BE2C (cell line): ENCODE measurements at places on chromosomes 6 and 20.

GRCh38 chr6:62102387-62102786 lies 183.6 kb downstream of the KHDRBS2 start:
- no peak for DNase-seq

GRCh38 chr6:166861961-166862286 lies 94.4 kb downstream of the RNASET2 start:
- DNase-seq, result no peak

GRCh38 chr6:136822046-136822375 lies 381 bp upstream of the PEX7 start:
- DNase-seq, result no peak

DNA sequence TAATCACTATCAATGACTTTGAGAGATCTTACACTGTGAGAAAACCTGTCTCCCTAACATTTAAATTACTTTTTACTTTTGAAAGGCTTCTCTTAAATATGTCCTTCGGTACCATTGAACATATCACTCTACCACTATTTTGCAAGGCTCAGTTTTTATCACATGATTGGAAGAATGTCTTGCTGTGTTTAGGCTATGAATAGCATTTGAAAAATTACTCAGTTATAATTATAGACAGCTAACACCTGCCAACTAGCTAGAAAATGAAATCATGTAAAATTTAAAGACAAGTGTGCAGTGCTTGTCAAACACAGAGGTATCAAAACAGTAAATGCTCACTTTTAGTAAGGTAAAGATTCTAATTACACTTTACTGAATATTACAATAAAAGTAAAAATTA lies 11.0 kb downstream of the SESN1 start:
- no peak for DNase-seq

DNA sequence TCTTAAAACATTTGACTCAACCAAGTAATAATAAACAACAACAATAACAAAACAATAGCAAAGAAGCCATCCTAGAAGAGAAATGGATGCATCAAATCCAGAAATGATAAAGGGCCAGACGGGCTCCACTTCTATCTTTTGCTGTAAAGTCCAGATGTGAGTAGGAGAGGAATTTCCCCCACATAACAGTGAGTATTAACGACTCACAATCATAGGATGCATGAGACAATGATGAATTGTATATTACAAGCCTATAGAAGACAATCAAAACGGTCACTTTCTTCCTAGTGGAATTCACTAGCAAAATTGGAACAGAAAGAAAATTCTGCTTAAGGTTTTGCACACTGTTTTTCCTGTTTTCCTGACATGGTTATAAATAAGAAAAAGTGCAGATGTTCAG lies 97.0 kb upstream of the PREP start:
- no peak for DNase-seq

GRCh38 chr6:137733372-137733771 lies 133.7 kb upstream of the TNFAIP3 start:
- DNase-seq, result no peak
